Activated CD4-positive, alpha-beta T cell treated with anti-CD3 and anti-CD28 coated beads for 36 hours (primary cell): ENCODE measurements at places on chromosomes 1 and 21. TPM values are rescaled to one million over a fixed set of nuclear protein-coding genes. Genes with fewer than 3 reads are reported as not detected.

The ADORA1 gene
- total RNA-seq, result not detected

The PYHIN1 gene
- total RNA-seq, result 5.6 TPM

The DNAJC28 gene
- 0.43 TPM for total RNA-seq

The ASPM gene
- total RNA-seq, result 49.5 TPM

The XCL1 gene
- 0.39 TPM for total RNA-seq

DNA sequence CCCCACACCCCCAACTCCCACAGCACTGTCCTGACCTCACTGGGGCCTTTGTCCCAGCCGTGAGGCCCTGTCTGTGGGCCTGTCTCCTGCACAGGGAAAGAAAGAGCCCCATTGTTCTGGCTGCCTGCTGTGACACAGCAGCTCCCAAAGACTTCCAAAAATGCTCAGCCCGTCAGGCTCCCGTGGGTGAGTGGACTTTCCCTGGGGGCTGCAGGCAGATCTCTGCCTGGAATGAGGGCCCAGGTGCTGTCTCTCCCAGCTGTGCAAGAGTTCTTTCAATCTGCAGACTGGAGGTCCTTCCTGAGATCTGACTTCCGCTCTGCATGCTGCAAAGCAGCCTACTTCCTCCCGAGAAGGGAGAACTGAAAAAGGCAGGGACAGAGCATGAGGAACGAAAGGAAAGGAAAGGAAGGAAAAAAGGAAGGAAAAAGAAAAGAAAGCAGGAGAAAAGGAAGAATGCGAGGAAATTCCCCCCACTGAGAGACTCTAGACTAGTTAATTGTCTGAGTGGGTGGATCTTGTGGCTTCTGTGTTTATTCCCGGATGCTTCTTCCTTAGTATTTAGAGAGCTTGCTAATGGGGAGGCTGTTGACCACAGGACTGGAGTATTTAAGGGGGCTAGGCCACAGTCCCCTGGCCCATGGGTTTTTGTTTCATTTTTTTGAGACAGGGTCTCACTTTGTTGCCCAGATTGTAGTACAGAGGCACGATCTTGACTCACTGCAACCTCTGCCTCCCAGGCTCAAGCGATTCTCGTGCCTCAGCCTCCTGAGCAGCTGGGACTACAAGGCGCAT lies 15.0 kb downstream of the NES start:
- DNase-seq, result no peak

GRCh38 chr1:76046149-76046548 lies 28.4 kb upstream of the ST6GALNAC3 start:
- no peak for DNase-seq

- no peak for DNase-seq
These were observed 19.3 kb upstream of the RUNX3 start for GRCh38 chr1:24949331-24949881.

GRCh38 chr1:45864167-45865106 lies 61.0 kb downstream of the MAST2 start:
- no peak for DNase-seq

- no peak for DNase-seq
These were observed 1963.0 kb downstream of the NCAM2 start for GRCh38 chr21:22961258-22961657.
